ENCODE measurements at places on chromosomes 3 and 15. TPM values are rescaled to one million over a fixed set of nuclear protein-coding genes. Genes with fewer than 3 reads are reported as not detected.
A peak's percentile ranks its signal among the peaks of the same experiment; 100 is the strongest.

Gene RGMA
- 120 TPM for total RNA-seq

Gene GOLGA6B
- total RNA-seq: 7.4 TPM

DNA sequence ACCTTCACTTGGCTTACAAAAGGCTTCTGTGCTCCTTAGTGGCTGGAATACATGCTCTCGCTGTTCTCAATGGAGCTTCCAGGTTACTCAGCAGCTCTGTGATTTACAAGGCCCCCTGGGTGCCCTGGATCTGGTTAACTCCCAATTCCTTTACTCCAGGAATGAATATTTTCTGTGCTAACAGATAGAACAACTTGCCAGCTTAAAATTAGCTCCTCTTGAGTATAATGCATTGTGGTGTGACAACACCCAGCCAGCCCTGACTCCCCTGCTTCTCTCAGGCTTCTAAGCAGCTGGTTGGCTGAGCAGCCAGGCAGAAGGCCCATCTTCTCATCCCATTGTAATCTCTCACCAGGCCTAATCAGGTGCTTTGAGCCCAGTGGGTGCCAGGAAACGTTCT lies 246.4 kb downstream of the ALCAM start:
- DNase-seq: no peak

- DNase-seq: no peak
Observed at GRCh38 chr15:58222679-58223078, 84.5 kb downstream of the AQP9 start.

DNA sequence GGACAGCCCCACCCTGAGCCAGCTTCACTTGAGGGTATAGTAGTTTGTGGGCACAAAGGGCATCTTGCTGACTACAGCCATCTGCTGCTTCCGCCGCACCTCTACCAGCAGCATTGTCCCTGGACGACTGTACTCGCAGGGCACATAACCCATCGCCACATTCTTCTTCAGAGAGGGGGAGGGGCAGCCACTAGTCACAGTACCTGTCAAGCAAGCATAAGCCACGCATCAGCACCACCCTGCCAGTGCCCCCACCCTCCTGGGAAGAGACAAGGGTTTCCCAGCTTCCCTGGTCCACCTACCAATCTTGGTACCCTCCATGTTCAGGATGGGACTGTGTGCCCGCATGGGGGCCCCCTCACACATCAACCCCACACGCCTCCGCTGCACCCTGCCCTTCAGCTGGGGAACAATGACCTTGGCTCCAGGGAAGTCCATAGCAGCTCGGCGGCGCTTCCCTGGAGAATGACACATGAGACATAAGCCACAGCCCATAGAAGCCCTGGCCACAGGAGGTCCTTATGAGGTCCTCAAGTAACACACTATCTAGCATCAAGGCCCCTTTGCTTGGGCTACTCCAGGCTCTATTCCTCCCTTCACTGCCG lies 4.7 kb downstream of the AMT start:
- no peak for DNase-seq

GRCh38 chr3:118262800-118263402 lies 771.7 kb downstream of the IGSF11 start:
- DNase-seq: no peak

DNA sequence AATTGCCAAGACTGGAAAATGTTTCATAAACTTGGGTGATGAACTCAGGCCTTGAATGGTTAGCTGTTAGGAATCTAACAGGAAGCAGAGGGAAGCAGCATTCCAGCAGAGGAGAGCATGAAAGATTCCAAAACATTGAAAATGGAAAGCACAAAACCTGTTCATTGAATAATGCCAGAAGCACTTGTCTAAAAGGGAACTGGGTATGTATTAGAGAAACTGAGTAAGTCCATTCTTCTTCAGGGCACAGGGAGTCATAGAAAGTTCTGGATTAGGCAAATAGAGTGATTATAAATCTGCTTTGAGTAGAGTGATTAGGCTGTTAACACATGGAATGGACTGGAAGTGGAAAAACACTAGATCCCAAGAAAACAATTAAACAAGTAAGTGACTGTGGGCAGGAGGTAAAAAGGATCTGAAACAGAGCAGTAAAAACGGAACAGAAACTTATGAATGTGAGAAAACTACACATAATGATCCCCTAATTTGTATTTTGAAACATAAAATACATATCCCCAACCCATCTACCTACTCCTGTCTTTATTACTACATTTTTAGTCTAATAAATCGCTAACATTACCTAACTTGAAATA lies 343.4 kb downstream of the TBC1D5 start:
- no peak for DNase-seq

Gene MST1R
- total RNA-seq: 11.2 TPM

DNA sequence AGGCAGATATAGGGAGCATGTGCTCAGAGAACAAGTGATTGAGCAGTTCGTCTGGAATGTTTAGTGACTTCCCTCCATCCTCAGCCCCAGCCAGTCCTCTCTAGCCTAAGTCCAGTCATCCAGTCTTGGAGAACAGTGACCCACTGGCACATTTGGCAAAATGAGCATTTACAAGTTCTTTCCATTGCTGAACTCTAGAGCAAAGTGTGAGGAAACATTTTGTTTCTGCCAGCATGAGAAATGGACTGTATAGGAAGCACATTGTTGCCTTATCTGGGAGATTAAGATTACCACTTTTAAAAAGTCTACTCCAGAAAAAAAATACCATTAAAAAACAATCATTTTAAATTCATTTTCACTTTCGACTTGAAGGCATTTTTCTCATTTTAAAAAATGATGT lies 353.6 kb downstream of the SHQ1 start:
- DNase-seq: no peak

Gene PDZRN3
- 30.8 TPM for total RNA-seq

DNA sequence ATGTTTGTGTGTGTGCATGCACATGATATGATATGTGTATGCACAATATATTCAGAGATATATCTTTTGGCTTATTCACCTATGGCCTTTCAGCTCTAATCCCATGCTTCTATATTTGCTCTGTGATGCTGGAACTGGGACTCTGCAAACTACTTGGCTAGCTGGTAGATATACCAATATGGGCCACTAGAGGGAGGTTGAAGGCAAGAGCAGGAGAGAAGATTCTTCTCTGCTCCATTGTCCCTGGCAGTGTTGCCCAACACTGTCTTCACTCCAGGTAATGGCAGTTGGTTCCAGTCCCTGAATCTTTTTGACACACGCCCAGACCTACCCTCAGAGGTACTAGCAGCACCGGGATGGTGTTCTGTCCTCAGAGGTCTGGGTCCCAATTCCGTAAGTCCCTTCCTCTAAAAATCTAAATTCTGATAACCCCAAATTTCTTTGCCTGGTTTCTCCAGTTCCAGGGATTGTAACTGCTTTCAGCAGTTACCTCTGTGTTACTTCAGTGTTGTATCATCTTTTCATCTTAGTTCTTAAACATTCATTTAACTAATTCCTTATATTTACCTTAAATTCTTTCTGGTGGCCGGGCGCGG lies 44.7 kb downstream of the GTPBP8 start:
- DNase-seq: peak; percentile 53

DNA sequence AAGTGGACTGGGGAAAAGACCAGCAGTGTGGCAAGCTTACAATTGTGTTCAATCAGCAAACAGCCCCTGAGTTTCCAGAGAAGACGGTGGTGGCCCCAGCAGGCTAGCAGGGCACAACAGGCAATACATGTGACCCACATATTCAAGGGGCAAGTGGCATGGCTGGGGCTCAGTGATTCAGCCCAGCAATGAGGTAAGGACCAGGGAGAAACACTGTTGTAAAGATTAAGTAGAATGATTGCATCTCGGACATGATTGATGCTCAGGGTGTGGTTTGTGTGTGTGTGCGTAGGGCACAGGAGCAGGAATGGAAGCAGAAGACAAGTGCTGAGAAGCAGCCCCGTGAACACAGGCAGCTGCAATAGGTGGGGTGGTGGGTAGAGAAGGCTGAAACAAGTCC lies 37.9 kb downstream of the KLHL6 start:
- DNase-seq: no peak

DNA sequence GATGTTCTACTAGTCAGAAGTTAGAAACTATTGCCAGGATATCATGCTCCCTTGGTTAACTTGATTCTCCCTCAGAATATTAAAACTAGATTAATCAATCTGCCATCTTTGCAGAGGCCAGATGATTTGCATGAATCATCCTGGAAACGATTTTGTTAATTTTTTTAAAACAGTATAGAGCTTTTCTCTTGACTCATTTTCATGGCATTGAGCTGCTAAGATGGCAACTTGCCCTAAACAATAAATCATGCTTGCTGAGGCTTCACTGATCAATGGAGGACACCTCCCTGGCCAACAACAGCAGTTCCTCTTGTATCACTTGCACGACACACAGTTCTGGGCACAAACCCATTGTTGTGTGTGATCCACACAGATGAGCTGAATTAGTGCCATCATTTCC lies 109.1 kb downstream of the COL6A6 start:
- DNase-seq: no peak

DNA sequence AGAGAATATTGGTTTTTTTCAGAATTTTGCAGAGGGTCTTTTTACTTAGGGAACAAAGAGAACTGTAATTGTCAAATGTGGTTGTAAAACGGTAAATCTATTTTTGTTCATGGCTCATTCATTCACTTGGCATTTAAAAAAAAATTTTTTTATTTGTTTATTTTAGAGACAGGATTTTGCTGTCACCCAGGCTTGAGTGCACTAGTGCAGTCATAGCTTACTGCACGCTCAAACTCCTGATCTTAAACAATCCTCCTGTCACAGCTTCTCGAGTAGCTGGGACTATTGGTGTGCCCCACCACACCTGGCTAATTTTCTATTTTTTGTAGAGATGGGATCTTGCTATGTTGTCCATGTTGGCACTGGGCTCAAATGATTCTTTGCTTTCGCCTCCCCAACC lies 301.8 kb downstream of the LPP start:
- no peak for DNase-seq

DNA sequence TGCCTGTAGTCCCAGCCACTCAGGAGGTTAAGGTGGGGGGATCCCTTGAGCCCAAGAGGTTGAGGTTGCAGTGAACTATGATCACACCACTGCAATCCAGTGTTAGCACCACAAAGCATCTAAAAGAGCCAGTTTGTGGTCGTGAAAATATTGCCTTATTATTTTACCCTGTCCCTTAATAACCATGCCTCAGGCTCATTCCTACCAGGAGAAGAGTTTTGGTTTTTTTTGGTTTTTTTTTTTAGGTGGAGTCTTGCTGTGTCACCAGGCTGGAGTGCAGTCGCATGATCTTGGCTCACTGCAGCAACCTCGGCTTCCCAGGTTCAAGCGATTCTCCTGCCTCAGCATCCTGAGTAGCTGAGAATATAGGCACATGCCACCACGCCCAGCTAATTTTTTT lies 17.9 kb upstream of the AVEN start:
- DNase-seq: no peak

Gene EBLN2
- total RNA-seq: 12.8 TPM

Gene MLF1
- 211 TPM for total RNA-seq

GRCh38 chr15:60787837-60788691 lies 309.1 kb upstream of the ICE2 start:
- no peak for DNase-seq

GRCh38 chr3:65886391-65886790 lies 152.3 kb downstream of the MAGI1 start:
- no peak for DNase-seq

DNA sequence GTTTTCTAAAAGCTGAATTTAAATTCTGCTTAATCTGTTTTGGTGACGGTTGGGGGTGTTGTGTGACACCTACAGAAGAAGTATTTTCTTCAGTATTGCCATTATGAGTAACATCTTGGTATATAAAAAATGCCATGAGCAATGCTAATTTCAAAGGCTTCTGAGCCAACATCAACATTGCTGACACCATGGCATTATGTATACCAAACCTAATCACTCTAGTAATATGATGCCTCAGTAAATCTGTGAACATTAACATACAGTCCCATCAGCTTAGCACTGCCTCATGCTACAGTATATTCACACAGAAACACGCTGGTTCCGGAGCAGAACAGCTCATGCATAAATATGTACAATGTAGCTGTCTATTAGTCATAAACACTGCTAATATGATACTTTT lies 75.8 kb downstream of the ZPLD1 start:
- DNase-seq: no peak

- no peak for DNase-seq
Observed at GRCh38 chr15:78259232-78259631, 5.1 kb upstream of the DNAJA4 start.

DNA sequence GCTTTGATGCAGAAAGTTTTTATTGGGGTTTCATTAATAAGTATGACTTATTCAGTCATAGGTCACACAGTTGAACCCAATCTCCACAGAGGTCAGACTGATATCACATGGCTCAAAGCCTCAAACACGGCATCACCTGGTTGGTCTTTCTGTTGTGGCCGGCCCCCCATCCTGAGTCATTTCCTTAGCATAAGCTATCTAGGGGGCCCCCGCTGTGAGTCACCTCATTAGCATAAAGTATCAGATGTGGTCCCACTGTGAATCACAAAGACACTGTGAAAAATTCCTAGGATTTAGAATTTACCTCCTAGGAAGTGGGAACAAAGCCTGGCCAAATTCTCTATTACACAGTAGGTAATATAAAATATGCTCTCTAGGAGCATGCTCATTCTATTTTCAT lies 502.2 kb downstream of the PYDC2 start:
- no peak for DNase-seq

- no peak for DNase-seq
Observed at GRCh38 chr3:195394024-195394423, 48.8 kb downstream of the ACAP2 start.

DNA sequence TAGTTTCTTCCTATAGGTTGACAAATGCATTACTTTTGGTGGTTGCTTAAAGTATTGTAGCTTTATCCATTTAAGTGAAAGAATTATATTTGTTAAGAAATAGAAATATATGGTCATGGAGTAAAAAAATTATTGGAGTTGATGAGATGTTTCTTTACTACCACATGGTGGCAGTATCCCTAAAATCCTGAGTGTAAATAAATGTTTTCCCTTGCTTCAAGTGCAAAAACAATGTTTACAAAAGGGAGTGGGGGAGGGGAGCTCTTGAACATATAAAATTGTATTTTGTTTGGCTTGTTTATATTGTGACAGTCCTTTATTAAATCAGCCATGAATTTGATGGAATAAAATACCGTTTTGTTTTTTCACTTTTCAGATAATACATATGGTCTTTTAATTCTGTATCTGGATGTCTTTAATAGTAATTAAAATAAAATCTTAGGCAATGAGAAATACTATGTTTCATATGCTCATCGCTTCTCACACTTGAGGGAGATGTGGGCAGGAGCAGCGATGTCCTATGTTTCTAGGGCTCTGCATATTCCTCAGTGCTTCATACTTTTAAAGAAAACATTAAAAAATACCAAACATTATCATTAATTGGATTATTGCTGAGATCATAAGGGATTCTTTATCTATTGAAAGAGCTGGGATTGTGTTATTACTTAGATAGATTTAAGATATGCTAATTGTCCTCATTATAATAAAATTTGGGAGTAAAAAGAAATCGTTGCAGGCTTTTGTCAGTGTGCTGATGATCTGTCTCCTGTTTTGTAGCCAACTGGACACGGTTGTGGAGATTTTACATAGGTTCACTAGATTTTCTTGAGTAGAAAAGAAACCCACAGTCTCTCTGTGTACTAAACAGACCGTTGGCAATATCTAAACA lies 349.7 kb downstream of the TUSC7 start:
- no peak for DNase-seq
